ENCODE measurements at places on chromosomes 11 and 22.

GRCh38 chr11:28666632-28667031, 558.4 kb downstream of the METTL15 start:
- DNase-seq = peak; percentile 87

DNA sequence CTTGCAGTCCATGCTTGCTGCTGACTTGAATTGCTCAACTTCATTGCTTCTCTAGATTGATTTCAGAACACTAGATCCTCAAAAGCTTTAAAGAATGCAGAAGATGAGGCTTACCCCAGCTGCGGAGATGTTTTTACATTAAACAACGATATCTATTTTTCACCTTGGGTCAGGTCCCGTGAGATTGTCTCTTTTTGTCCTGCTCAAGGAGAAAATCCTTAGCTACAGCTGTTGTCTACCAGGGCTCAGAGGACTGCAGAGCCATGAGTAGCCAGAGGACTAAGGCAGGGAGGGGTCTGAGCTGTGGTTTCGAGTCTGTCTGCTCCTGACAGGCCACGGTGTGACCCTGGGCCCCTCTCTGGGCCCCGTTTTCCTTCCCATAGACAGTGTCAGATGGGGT, 51.4 kb downstream of the PKNOX2 start:
- DNase-seq = no peak

DNA sequence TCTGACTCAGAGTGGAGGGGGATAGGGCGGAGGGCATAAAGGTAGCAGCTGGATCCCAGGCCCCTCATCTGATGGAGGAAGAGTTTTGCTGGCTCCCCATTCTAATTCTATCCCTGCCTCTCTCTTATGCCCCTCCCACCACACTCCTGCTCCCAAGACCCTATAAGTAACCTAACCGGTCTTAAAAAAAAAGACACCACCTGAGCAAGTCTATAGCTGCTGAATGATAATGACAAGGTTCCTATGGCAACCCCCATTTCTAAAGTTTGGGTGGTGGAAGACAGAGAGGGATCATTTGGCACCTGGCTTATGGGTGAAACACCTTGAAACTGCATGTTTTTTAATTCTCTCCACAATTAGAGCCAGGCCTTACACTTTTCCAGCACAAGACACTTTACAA, 69.6 kb downstream of the LARGE1 start:
- DNase-seq = no peak

DNA sequence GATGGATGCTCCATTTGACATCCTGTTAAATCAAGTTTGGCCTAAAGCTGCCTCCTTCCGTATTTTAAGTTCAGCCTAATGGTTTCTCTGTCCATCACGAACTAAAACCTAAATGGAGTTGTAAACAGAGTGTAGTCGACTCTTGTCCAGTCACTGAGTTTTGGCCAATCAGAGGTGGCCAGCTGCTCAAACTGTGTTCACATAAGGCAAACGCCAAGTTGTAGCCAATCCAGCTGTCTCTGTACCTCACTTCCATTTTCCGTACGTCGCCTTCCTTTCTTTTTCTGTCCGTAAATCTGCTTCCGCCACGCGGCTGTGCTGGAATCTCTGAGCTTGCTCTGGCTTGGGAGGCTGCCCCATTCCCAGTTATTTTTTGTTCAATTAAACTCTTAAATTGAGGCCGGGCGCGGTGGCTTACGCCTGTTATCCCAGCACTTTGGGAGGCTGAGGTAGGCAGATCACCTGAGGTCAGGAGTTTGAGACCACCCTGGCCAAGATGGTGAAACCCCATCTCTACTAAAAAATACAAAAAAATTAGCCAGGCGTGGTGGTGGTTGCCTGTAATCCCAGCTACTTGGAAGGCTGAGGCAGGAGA, 20.7 kb upstream of the CARS1 start:
- DNase-seq = no peak

DNA sequence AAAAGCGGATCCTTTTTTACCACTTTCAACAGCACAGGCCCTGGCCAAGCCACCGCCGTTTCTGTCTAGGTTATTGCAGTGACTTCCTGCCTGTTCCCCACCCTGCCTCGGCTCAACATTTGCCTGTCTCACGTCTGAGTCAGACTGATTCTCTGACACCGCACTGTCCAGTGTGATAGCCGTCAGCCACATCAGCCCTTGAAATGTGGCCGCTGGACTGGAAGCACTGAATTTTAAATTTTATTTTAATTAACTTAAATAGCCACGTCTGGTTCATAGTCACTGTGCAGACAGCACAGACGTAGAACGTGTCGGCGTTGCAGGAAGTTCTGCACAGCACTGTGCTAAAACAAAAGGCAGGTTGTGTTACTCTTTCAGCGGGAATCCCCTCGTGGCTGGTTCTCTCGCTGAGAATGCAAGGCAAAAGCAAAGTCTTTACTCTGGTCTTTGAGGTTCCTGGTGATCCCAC, 56.3 kb upstream of the ADSL start:
- DNase-seq = no peak

- DNase-seq = no peak
Observed at GRCh38 chr11:86214710-86215109, 29.8 kb upstream of the EED start.

GRCh38 chr11:7892840-7893254, 38.2 kb downstream of the OR10A6 start:
- peak; percentile 77 for DNase-seq

GRCh38 chr22:17120281-17120680, 879 bp downstream of the TMEM121B start:
- peak; percentile 28 for DNase-seq

- peak; percentile 81 for DNase-seq
Observed at GRCh38 chr11:35583126-35583525, 35.1 kb upstream of the FJX1 start.

GRCh38 chr11:95512682-95513081, 276.9 kb downstream of the FAM76B start:
- DNase-seq = peak; percentile 94

- no peak for DNase-seq
Observed at GRCh38 chr11:83676056-83676601, 390.0 kb upstream of the CCDC90B start.

- DNase-seq = peak; percentile 5
Observed at GRCh38 chr11:107183953-107184352, 165.7 kb upstream of the GUCY1A2 start.

DNA sequence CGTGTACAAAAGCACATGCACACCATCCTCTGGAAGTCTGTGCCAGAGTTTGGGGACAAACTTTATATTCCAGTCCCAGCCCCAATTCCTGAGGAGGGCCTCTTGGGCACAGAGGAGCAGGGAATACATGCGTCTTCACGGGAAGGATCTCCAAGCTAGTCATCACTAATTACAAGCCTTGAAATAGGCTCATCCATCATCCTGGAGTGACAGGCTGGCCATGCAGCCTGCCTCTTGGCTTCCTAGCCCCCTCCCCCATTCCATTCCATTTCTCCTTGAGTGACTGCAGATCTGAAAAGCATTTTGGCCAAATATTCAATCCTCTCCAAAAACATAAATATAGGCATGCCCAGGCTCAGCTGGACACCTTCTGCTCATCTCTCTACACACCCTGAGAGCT, 24.8 kb downstream of the SERPING1 start:
- DNase-seq = no peak

- DNase-seq = no peak
Observed at GRCh38 chr11:94825481-94825880, 57.3 kb downstream of the AMOTL1 start.
